ENCODE measurements at places on chromosomes 11 and 22.

DNA sequence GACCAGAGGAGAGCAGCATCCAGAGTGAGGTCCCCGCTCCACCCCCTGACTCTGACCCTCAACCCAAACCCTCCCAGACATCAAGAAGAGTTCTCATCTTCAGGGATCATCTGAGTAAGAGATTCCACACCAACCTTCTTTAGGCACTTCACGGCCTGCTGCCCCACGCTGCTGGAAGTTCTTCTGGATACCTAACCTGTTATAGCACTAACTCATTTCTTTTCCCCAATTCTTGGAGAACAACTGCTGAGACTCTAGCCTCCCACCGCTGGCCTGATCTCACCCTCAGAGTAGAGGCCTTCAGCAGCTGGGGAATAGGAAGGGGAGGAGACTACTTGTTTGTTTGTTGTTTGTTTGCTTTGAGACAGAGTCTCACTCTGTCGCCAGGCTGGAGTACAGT is 7.3 kb downstream of the TMPRSS13 start:
- no peak for DNase-seq

DNA sequence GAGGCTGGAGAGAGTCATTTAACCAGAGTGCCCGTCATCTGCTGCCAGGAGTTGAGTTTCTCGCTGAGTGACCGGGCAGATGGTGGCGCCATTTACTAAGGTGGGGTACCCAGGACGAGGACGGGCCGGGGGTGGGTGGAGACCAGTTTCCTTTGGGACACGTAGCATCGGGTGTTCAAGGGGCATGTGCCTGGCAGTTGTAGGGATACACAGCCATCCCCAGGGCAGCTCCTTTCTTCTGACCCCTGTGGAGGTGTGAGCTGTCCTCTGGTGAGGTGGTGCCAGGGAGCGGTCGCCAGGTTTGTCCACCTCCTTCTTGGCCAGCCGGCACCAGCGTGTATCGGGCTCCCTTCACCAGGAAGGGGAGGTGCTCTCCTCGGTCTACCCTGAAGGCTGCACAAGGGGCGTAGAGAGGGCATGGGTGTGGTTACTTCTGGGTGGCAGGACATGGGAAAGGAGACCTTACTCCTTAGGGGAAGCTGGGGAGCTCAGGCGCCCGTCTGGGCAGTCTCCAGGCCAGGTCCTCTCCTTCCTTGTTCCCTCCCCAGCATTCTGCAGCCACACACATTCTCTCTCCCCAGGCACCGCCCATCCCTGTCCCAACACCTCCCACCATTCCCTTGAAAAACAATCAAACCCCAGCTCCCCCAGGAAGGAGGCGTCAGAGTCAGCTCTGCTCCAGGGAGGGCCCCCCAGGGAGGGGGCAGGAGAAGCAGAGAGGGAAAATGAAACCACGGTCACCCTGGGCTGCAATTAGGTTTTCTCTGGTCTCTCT is 10.3 kb upstream of the MB start:
- DNase-seq = peak; percentile 56

DNA sequence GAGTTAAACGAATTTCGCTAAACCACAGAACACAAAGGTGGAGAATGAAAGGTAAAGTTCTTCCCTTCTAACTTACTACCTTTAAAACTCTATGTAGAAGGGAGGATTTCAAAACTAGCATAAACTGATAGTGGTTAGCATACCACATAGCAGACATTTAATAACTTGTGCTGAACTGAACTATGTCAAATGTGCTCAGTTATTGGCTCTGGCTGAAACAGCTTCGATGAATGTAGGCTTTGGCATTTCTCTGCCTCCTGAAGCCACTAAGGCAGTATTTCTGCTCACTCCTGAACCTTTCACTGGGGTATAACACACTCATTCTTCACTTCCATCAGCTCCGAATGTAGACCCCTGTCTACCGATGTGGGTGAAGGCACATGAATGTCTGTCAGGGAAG is 1188.1 kb downstream of the LRRC4C start:
- no peak for DNase-seq

DNA sequence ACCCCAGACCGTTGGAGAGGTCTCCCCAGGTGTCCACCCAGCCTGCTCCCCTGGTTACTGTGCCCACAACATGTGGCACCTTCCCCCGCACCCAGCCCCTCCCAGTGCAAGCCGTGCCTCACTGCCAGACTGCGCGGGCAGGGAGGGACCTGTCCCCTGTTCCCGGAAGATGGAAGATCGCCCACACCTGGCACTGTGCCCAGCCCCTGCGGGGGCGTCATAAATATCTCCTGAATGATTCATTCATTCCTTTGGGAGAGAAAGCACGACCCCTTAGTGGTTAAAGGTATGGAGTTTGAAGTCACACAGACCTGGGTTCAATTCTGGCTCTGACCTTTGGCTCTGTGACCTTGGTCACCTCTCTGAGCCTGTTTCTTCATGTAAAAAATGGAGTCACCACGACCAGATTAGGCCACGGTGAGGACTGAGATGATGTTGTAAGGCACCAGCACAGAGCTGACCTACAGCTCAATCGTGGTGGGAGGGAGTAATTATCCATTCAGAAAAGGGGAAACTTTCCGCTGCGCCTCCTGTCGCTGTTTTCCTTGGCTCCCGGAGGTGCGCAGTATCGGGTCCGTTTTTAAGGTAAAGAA is 497 bp upstream of the SYT12 start:
- DNase-seq = no peak

GRCh38 chr11:27293515-27294417 is 69.2 kb downstream of the CCDC34 start:
- no peak for DNase-seq

GRCh38 chr11:16935518-16936302 is 78.5 kb downstream of the PLEKHA7 start:
- DNase-seq = peak; percentile 20

Data from stimulated activated CD4-positive, alpha-beta T cell treated with anti-CD3 and anti-CD28 coated beads, Interleukin-4, amount 100 ng/mL, for 1 hour (primary cell).